ENCODE measurements at places on chromosomes 1 and 21.

DNA sequence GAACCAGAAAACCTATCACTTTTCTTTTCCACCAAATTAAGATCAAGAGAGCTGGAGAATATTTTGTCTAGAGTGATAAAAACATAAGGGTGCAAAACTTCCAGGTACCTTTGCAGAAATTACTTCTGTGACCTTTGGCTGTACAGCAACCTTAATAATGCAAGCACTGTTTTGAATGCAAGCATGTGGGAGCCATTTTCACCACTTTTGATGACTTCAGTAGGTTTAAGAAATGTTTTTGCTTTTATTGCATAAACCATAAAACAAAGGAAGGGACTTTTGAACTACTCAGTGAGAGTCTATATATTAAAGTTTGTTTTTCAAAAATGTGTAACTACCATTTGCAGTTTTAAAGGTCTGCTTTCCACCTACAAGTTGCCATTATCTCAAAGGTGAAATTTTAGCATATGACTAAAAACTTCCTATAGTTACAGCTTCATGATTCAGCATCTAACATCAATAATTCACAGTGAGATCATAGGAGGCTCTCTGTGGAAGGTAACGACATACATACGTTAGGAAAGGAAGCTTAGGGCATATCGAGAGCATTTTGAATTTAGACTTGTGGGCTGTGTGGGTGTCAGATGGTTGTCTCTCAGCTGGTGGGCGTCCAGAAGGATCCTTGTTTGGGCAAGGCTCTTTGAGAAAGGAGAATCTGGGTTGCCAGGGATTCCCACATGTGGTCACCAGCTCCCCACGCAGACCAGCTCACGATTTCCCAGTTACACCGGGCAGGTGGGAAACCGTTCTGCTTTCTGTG lies 1.1 kb upstream of the GADD45A start:
- DNase-seq = no peak
- peaks cover 4% of the 10 kb centered on the region for H3K27me3 ChIP-seq
- H3K27ac ChIP-seq = peak overlapping the region; percentile 28
- peaks cover 34% of the 10 kb centered on the region for H3K4me1 ChIP-seq

- H3K36me3 ChIP-seq = no peaks in the 10 kb centered on the region
- no peaks in the 10 kb centered on the region for H3K27me3 ChIP-seq
- no peak for DNase-seq
- H3K4me1 ChIP-seq = no peaks in the 10 kb centered on the region
- no peak overlapping the region for H3K27ac ChIP-seq
Measured at GRCh38 chr21:41059871-41060270, 108.1 kb upstream of the BACE2 start.

DNA sequence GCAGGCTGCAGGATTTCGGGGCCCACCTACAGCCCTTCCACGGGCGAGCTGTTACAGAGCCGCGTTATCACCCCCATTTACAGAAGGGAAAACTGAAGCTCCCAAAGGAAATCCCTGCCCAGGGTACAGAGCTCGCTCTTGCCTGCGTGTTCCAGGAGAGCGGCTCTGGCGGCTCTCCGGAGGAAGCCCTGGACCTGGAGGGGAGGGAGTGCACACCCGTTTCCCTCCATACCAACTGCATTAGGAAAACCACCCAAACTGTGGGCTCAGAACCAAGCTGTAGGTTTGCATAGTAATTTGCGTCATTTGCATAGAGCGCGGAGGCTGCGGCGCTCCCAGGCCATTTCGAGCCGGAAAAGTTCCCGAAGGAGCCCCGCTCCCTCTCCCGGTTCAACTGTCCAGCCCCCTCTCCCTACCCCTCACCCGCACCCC lies 24.7 kb upstream of the ADGRB2 start:
- no peaks in the 10 kb centered on the region for H3K36me3 ChIP-seq
- H3K27me3 ChIP-seq = no peaks in the 10 kb centered on the region
- peak overlapping the region; percentile 86 for H3K27ac ChIP-seq
- DNase-seq = no peak
- peaks cover 12% of the 10 kb centered on the region for H3K4me1 ChIP-seq
- peak overlapping the region; percentile 77 for H3K4me3 ChIP-seq

DNA sequence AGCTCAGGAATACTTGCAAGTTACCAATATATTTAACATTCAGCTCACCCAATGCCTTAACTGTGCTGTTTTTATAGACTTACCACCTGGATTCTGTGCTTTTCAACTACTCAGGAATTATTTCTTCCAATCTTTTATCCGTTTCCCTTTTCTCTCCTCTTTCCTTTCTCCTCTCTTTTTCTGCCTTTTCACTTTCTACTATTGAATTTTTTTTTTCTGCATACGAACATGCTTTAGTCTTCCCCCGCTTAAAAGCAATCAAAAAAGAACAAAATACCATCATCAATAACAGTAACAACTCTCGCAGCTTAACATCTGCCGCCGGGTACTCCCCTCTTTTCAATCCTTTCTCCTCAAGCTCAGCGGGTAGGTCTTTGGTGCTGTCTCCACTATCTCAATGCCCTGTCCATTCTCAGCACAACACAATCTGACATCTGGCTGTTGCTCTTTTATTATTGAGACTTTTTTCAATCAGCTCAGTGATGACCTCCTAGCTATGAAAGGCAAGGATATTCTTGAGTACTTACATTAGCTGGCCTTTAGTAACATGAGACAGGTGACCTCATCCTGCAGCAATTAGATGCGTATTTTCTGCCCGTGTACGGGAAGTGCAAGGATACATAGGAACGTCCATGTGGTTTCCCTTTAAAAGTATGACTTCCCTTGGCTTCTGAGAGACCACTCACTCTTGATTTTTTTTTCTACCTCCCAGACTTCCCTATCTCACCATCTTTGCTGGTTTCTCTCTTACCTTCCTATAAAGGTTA lies 40.2 kb upstream of the SIPA1L2 start:
- H3K36me3 ChIP-seq = no peaks in the 10 kb centered on the region
- H3K27me3 ChIP-seq = peaks cover 14% of the 10 kb centered on the region
- H3K4me3 ChIP-seq = no peak overlapping the region

DNA sequence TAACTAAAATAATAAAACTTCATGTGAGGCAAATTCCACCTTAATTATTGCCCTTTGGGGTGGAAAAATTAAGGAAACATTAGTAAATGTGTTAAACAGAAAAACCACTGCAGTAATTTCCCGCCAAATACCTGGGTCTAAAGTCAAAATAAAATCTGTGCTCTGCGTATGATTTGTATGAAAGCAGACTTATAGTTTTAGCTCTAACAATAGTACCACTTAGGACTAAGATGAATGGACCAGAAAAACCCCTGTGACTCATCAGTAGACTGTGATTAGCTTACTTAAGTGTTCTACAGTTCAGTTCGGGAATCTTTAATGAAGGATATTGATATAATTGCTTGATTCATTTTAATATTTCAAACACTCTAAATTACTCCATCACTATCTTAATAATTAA lies 23.3 kb upstream of the C1orf105 start:
- peaks cover 68% of the 10 kb centered on the region for H3K4me1 ChIP-seq
- H3K4me3 ChIP-seq = no peak overlapping the region
- peaks cover 19% of the 10 kb centered on the region for H3K36me3 ChIP-seq
- DNase-seq = no peak

DNA sequence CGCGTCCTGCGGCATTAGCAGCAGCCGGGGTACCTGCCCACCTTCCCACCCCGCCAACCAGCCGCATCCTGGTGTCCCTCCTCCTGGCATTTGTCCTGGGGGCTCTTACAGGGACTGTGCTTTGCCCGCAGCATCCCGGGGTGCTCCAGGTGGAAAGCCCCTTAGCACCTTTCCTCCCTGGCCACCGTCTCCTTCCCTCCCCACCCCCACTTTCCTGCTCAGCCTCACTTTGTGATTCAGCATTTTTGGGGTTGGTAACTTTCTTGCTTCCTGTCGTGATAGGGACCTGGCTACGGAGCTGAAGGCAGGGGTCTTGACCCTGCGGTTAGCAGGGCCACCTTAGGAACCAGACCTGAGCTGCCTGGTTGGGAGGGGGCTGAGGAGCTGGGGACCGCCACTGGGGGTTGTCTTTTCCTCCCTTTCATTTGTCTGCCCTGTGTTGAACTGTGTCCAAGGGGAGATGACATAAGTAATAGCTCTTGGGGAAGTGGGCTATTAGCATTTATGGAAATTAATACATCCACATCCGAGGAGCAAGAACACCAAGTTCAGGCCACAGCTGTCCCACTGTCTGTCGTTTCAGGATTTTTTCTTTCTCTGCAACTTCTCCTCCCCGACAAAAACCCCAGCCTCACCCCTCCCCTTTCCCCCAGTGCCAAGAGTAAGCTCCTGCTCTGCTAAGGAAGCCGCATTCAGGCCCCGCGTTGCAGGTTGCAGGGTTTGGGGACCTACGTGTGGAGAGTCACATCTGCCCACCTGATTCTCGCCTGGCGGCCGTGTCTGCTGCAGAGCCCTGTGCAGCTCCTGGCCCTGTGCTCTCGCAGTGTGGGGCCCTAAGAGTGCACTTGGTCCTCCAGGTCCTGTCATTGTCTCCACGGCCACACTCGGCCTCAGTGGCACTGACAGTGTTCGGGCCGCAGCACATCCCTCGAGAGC lies 1.6 kb upstream of the NPHP4 start:
- peak overlapping the region; percentile 96 for H3K4me3 ChIP-seq
- peaks cover 36% of the 10 kb centered on the region for H3K4me1 ChIP-seq
- H3K27ac ChIP-seq = peak overlapping the region; percentile 96
- peaks cover 16% of the 10 kb centered on the region for H3K36me3 ChIP-seq
